Smooth muscle cell of bladder (primary cell): ENCODE measurements at places on chromosomes 4 and X. TPM values are rescaled to one million over a fixed set of nuclear protein-coding genes. Genes with fewer than 3 reads are reported as not detected.

Gene PRKG2
- 4.6 and 5.7 TPM in 2 replicates for total RNA-seq

Gene ABCB7
- total RNA-seq = 18.5 and 19.3 TPM in 2 replicates

Gene KLHL13
- total RNA-seq = 39.1 and 55.6 TPM in 2 replicates

Gene DUSP21
- total RNA-seq = not detected in 2 replicates

Gene CT45A1
- total RNA-seq = not detected in 2 replicates

Gene PGAM4
- total RNA-seq = not detected in 2 replicates

Gene DUX4
- not detected in 2 replicates for total RNA-seq

Gene F11
- total RNA-seq = not detected in 2 replicates

Gene GRIA3
- 2.0 and 8.1 TPM in 2 replicates for total RNA-seq

Gene GABRB1
- 0.18 TPM in 1 of 2 replicates, not detected in the other for total RNA-seq

Gene HHIP
- total RNA-seq = under 0.01 and 0.43 TPM in 2 replicates
